ENCODE measurements at places on chromosomes 11 and 22.

DNA sequence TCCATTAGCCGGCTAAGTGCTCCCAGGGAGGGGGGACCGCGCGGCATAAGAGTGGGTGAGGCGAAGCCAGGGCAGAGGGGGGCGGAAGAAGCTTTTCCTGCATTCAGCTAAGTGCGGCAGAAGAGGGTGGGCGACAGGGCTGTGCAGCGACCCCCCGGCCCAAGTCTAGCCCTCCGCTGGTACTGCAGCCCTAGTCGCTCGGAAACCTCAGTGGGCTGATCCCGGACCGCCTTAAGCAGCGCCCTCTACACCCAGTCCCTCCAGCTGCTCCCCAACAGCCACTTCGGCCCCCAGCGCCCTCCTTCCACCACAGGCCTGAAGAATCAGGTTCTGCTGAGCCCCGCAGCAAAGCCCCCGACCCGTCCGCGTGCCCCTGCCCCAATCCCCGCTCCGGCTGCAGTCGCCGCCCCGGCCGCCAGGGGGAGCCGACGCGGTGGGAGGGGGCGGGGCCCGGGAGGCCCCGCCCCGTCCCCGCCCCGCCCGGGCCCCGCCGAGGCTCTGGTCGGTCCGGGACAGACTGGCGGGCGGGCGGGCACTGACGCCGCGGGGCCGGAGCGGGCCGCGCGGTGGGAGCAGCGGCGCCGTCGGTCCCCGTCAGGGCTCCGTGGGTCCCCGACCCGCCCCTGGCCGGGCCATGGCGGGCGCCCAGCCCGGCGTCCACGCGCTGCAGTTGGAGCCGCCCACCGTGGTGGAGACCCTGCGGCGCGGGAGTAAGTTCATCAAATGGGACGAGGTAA, at the start of gene PLCB3:
Gene PLCB3, plus strand, starts transcription at position 515 of the 737 bp plus-strand sequence. Its CDS starts 120 bp downstream, at position 635.
- peak; percentile 63 for DNase-seq

DNA sequence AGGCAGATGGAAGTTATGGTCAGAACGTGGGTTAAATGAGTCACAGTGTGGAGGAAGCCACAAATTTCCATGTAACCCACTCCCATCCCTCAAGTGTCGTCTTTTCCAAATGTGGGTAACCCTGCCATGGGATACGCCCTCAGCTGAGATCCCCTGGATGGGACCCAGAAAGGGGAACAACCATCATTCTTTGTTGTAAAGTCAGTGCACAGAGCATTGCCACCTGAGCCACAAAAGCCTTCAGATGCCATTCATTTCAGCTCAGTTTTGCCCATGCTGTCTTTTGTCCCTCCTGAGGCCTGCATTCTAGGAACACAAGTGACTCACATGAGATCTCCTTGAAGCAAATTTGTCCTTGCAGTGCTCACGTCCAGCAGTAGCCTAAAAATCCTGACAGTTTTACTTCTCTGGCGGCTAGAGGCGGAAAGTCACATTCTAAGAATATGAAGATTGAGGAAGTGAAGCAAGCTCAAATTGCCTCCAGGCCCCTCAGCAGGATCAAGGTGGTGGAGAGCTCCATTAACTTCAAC, 30.6 kb downstream of the MMP13 start:
- no peak for DNase-seq

GRCh38 chr11:54558407-54558806, 45.4 kb downstream of the OR4C46 start:
- no peak for DNase-seq

DNA sequence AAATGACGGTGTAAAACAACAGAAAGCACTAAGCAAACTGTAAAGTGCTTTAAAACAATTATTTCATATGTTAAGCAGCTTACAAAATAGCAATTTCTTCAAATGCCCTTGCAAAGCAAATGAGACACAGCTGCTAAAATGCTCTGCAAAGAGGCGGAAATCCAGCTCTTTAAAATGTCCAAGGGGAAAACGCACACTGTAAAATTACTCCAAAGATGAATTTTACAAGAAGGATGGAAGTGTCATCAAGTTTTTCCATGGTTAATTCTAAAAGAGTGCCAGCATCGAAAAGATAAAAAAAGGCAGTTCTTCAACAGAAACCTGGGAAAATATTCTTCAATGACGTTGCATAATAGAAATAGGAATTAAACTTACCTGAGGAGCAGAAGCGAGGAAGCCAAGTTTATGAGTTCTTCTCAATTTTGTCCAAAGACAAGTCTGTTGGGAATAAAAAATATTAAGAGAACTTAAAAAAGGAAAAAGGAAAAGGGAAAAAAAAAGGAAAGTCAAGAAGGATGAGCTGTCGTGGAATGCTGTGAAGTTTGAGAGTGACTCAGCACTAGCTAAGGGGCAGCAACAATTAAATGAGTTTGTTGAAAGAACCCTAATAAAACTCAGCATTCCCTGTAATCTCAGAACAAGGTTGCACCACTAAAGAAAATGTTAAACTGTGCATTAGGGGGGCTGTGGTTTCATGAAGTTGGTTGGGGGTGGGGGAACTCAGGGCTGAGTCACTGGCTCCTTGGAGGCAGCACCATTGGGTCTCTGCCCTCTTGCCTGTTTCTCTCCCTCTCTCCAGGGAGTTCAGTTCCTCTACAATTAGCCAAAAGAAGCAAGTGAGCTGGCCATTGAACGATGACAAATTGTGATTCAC, 64.2 kb upstream of the BLID start:
- no peak for DNase-seq

- DNase-seq: no peak
Measured at GRCh38 chr11:2270322-2271076, at the start of gene ASCL2. Gene ASCL2 (minus strand): TSS chr11:2270588. CDS start chr11:2270332, 256 bp downstream.

GRCh38 chr11:71188073-71188472, 64.3 kb downstream of the SHANK2 start:
- no peak for DNase-seq

DNA sequence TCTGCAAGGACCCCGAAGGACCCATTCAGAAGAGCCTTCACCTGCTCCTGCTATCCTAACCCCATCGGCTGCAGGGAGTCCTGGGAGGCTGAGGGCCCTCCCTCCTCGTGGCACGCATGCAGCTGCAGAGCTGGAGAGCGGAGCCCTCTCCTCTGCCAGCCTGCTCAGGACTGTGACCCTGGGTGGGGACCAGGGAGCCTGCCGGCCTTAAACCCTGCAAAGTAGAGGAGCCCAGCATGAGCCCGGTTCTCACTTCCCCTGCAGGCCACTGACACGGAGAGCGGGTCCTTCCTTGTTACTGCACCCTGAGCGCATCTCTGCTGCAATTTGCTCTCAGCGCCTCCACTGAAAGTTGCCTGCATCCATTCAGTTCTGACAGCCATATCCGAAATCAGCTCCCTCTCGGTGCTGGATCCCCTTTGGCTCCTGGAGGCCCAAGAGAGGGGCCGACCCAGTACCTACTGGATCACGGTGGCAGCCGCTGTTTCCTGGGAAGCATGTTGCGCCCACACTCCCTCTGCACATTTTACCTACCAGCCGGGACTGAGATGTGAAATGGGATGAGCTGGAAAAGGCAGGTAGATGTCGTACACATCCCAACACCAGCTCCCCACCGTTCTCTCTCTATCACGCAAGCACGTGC, 312.1 kb downstream of the NTM start:
- no peak for DNase-seq

DNA sequence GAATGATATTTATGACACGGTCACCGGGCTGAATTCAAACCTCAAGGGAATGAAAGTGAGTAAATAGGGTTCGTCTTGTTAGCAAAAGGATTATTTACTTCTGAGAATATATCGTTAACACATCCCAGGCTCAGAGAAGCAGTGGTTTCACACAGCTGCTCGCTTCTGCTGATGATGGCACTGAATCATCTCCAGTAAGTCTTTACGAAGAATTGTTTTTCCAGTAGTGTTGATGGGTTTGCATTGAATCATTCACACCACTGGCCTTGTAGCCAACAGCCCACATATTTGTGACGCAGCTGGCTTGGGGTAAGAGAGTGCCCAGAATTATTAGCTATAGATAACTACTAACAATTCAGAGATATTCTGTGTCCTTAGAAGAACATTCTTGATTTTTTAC, 236.3 kb downstream of the CADM1 start:
- no peak for DNase-seq

DNA sequence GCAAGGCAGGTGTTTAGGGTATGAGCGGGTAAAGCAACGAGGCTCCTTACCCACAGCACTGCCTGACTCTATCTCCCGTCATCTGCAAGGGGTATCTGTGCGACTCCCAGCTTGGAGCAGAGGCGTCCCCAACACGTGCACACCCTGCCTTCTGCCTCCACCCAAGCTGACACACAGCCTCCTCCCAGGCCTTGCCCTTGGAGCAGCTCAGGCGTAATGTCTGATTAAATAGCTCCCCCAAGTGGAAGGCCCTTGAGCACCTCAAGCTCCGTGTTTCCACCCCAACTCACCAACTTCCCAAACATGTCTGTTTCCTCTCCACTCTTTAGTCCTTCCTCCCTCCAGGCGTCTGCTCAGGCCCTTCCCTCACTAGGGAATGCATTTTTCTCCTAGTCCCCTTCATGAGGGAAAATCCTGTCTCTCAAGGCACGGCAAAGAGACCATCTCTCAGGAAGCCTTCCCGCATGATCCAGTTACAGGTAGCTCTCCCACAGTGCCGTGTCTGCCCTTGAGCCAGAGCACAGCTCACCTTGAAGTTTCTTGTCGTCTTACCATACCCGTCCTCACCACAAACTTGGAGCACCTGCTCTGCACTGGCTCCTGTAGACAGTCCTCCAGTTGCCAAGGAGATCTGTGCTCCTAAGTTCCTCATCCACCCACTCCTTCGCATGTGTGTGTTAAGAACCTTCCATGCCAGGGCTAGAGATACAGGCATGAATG, 15.8 kb downstream of the CYB5R2 start:
- no peak for DNase-seq

GRCh38 chr11:21933095-21933494, 259.8 kb upstream of the ANO5 start:
- DNase-seq: peak; percentile 21

DNA sequence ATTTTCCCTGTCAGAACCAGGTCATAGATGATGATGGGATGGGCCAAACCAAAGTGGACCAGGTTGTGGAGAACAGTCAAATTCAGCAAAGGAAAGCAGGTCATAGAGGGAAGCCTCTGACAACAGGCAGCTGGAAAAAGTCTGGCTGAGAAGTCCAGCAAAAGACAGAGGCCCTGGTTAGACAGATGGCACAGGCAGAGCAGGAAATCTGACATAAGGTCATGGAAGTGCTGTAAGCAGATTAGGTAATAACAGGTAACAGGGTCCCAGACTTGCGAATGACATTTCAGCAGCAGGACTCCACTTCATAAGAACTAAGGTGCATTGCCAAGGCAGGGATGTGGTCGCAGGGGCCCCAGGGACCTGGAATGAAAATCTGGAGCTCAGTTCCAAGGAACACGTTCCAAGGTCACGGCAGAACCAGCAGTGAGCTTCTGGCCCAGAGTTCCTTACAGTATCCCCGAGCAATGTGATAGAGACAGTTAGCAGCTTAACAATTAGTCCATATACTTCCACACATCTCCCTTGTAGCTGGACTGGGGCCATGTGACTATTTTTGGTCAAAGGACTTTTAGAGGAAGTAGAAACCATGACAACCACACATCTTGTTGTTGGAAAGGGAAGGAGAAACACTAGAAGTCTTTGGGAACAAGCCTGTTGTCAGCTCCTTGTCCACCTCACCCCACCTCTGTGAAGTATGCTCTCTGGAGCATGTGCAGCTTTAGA, 75.4 kb downstream of the ME3 start:
- DNase-seq: no peak

GRCh38 chr11:44229624-44230023, 80.3 kb downstream of the ALX4 start:
- no peak for DNase-seq

DNA sequence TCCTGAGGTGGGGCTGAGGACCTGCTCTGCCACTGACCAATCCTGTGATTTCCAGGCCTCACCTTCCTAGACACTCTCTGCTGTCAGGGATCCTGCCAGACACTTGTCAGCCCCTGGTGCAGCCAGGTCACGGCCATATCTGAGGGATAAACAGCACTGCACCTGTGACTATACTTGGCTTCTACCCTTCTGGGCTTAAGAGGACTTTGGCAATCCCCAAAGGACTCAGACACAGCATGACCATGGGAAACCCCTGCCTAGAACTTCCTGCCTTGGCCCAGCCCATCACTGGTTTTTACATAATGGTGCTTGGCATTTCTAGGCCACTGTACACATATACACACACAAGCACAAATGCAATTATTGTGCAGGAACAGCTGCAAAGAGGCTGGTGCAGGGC, 11.6 kb upstream of the OLFML1 start:
- no peak for DNase-seq

GRCh38 chr11:32437495-32438345, 2.4 kb upstream of the WT1 start:
- DNase-seq: no peak

- no peak for DNase-seq
Measured at GRCh38 chr22:42425337-42425988, 6.7 kb downstream of the NFAM1 start.

DNA sequence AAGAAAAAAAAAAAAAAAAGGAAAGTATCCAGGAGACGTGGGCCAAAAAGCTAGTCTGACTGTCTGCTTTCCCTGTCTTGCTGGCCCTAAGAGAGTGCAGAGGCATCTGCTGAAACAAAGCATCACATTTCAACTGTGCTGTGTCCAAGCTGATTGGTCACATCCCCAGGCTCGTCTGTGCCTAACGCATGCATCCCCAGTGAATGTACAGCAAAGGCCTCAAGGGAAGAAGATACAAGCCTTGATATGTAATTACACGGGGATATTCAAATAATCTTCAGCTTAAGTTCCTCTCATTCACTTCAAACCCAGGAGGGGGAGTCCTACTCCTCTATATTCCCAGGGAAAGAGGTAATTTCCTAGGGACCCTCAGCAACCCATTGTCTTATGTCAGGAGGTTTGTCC, 5.4 kb upstream of the SORL1 start:
- no peak for DNase-seq

- no peak for DNase-seq
Measured at GRCh38 chr11:15944460-15944859, 411.9 kb downstream of the SOX6 start.

DNA sequence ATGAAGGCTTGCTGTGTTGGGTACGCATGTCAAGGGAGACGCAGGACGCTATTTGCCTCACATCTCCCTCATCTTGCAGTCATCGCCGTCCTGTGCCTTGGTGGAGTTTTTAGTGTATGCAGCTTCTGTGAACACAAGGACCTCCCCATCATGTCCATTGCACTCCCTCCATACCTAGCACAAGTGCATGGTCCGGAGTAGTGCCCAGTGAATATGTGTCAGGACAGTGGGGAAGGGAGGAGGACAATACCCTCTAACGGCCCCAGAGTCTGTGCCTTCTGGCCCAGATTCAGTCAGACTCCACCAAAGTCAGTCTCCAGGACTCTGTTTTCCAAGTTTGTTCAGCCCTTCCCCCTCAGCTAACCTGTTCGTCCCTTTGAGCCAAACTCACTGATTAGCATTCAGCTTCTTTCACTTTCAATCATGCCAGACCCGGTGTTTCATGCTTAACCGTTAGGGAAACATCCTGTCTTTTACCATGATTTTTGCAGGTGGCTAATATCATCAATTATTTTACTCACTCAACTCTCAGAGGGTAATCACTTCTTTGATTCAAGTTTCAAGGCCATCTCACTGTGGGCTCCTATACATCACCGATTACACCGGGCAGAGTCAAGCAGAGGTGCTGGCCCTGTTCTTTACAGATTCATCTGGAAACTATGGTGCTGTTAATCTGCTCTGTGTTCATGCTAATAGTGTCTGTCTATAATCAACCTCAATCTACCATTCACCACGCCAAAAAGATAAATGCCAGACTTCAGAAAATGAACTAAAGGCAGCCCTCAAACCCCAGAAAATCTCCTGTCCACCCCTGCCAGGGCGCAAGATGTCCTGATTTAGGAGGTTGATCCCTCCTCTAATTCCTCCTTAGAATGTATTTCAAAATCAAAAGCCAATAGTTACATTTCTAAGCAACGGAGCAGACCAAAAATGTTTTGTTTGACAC, 156.5 kb downstream of the RRAS2 start:
- DNase-seq: no peak

All from NCI-H146 (cell line).